ENCODE measurements at places on chromosomes 2 and 18.

GRCh38 chr18:48106976-48107781, 176.7 kb upstream of the SMAD2 start:
- no peak for DNase-seq

DNA sequence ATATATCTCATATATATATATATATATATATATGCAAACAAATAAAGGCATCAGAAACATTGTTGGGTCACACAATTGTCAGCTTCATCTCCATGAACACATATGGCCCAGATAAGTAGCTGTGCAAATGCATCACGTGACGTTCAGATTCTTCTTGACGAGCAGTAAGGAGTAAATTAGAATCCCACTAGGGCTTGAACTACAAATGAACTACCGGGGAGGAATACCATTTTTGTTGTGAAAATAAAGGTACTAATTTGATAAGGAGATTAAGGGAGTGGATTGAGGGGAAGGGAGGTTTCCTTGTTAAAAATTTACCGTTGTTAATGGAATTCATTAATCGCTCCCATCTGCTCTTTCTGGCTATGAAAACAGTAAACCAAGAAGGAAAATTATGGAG, 186.5 kb upstream of the COPS8 start:
- no peak for DNase-seq

DNA sequence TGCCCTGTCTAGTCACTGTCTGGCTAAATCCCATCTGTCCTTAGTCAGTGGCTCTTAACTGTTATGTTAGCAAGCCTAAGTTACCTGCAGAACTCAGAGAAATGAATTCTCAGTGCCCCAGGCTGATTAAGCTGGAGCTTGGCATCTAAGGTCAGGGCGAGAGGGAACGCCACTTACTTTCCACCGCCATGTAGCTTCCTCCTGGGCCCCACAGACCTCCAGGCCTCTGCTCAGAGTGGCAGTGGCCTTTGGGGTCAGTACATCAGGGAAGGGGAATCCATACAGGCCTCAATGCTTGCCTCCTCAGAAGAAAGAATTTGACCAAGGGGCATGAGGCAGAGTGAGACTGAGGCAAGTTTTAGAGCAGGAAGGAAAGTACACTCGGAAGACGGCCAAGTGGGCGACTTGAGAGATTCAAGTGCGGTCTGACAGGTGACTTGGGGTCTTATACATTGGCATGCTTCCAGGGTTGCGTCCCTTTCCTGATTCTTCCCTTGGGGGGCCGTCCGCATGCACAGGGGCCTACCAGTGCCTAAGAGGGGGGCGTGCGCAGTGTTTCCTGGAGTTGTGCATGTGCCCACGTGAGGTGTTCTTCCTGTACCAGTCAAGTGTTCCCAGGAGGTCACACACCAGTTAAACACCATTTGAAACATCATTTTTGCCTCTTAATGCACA, 64.1 kb downstream of the EMILIN2 start:
- DNase-seq, result no peak

DNA sequence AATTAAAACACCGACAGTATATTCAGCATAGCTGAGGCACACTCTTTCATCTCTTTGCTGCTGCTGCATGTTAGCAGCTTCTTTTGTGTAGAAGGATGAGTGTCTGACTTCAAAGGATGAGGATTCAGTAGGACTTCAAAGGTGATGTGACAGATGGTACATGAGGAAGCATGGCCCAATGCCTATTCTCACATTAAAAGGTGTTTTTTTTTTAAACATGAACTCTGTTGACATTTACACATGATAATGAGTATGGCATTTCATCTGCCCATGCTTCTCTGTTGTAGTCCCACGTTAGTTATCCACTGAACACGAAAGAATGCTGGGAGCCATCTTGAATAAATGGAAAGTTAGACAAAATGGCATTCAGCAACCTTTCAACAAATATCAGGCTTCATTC, 1950.8 kb upstream of the PIK3C3 start:
- no peak for DNase-seq

DNA sequence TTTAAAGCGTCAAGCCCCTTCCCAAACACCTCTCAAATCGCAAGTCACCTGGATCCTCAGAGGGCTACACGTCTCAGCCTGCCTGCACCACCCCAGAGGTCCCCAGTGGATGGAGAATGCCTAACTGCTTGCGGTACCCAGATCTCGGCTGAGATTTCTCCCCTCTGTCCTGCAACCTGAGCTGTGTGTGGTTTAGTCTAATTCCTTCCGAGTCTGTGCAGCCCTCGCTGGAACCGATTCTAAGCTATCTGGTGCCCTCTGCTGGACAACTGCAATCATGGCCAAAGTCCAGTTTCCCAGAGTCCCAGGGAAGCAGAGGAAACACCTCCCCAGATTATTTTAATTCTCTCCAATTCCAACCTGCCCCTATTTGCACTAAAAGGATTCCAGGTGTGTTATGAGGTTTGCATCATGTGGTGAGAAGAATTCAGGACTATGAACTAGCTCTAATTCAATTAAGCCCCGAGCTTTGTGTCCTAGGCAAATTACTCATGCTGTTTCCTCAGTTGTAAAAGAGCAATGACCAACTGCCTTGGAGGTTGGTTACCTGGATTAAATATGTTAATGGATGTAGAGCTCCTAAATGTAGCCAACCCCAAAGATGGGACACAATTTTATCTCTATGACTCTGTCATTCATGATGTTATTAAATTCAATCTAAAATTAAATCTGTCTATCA, 276.1 kb upstream of the NCKAP5 start:
- DNase-seq, result peak; percentile 28

DNA sequence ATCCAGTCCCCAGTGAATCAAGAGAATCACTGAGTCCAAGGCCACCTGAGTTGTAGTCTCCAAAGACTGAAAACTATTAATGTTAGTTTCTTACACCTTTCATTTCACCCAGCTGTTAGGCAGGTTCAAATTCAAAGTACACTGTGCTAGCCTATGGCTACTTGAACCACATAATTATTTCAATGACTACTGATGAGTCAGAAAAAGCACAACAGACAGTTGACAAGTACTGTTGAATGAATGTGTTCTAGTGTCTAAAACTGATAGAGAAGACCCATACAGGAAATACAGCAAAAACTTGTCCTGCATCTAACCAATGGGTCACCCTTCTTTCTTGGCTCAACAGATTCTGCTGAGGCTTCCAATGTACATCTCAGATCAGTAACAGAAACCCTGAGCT, 160.9 kb downstream of the MYO5B start:
- DNase-seq, result no peak

GRCh38 chr2:124898827-124899226, 873.7 kb downstream of the CNTNAP5 start:
- DNase-seq, result no peak

DNA sequence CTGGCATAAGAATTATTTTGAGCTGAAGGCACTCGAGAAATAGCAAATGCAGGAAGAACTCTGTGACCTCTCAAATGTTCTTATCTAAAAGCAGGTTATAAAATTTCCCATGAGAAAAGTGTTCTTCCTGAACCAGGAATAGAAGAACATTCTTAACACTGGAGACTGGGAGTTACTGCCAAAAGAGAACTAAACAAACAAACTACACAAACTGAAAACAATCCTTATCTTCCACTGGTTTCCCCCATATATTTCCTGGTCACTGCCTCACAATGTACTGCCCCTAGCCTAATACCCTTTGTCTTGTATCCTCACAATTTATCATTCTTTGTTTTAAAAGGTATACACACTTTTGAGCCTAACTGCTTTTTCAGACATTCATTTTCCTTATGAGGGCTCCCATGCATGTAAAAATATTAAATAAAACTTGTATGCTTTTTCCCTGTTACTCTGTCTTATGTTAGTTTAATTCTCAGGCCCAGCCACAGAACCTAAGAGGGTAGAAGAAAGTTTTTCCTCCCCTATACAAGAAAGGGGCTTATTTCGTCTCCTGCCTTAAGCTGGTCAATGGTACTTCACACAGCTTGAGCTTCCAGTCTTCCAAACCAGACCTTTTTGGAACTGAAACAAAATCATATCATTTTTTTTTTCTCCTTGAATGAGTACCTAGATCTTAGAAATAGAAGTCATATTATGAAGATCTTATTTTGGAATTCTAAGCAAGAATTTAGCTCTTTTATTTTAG, 110.6 kb downstream of the MSTN start:
- DNase-seq, result no peak

DNA sequence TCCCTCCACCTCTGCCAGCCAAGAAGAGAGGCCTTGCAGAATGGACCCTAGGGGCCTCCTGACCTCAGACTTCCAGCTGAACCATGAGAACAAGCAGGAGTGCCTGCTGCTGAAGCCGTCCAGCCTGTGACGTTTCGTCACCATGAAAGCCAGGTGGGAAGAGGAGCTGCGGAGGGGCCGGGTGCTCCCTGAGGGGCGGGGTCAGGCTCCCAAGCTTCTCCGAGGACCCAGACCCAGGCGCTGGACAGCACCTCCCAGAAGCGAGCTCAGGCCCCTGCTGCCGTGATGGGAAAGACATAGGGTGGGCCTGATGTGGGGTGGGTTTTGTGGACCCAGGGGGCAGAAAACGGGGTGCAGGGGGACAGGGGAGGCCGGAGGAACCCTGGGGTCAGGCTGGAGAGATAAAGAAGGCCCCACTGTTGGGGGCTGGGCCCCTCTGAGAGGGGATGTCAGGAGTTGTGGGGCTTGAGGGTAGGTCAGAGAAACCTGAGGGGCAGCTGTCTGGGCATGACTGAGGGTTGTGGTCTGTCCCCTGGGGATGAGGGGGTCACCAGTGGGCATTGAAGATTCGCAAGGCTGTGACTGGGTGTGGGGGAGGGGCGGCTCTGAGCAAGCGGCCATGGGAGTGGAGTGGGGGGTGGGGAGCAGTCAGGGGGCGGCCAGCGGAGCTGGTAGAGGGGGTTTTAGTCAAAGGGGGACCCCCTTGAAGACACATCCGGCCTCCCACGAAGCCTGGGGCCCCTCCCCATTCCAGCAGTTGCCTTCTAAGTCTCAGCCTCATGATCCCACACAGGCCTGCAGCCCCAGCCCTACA, 73.4 kb upstream of the ODC1 start:
- DNase-seq, result no peak

DNA sequence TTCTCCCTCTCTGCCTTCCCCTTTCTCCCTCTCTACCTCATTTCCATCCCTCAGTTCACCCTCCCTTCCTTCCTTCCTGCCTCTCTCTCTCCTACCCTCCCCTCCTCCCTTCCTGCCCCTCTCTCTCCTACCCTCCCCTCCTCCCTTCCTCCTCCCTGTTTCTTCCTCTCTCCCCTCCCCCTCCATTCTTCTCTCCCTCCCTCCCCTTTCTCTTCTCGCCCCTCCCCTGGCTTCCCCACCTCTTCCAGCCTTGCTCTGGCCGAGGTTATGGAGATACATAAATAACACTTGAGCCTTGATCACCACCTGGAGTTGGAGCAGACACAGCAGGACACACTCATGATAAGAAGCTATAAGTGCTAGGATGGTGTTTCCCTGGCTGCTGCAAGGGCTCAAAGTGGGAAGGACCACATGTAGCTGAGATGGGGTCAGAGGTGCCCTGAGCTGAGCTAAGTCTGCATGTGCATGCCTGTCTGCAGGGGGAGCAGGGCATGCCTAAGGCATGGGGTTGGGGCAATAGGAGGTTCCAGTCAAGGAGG, 326.1 kb upstream of the HS6ST1 start:
- DNase-seq, result no peak

DNA sequence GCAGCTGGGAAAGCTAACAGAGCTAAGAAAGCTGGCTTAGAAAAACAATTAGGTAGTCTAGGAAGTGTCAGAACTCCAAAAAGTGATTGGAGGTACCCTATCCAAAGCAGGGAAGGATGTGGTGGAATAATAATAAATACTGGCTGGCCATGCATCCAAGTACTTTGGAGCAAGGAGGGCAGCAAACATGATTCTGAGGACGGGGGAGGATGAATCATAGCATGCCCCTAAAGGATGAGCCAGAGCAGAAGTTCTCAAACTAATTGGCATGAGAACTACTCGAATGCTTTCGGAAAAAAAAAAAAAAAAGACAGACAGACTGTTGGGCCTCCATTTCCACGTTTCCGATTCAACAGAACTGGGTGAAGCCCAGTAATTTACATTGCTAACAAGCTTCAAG, 2.4 kb downstream of the CWC22 start:
- DNase-seq, result no peak

Data from stimulated activated CD4-positive, alpha-beta T cell treated with anti-CD3 and anti-CD28 coated beads, TNF-alpha, amount 100 ng/mL, for 24 hours (primary cell).